Esophagus mucosa (tissue), 1 donor: ENCODE measurements at places on chromosomes 7 and 10. TPM values are rescaled to one million over a fixed set of nuclear protein-coding genes. Genes with fewer than 3 reads are reported as not detected.

DNA sequence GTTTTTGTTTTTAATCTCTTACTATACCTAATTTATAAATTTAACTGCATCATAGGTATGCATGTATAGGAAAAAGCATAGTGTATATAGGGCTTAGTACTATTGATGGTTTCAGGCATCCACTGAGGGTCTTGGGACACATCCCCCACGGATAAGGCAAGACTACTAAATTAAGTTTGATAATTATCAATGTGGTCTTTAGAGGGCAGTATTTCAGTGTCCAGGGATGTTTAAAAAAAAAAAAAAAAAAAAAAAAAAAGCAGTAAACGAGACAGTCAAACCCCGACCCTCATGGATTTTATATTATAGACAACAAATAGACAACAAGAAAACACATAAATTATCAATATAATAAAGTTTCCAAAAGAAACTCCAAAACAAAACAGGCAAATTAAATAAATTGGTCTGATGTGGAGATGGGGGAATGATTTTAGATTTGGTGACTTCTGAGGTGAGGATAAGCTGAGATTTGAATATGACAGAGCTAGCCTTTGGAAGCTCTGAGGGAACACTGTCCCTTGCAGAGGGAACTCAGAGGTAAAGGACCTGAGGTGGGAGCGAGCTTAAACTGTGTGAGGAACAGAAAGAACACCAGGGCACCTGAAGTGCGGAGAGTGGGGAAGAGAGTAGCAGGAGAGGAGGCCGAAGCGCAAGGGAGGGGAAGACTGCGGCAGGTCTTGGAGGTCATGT, 14.8 kb downstream of the ACSM6 start:
- ATAC-seq: no peak

GRCh38 chr10:778626-779330, 89.3 kb upstream of the DIP2C start:
- no peak for ATAC-seq

- ATAC-seq: no peak
These were observed 192.2 kb downstream of the NXPH1 start for GRCh38 chr7:8625612-8626011.

Gene HGF
- 0.76 TPM for total RNA-seq

DNA sequence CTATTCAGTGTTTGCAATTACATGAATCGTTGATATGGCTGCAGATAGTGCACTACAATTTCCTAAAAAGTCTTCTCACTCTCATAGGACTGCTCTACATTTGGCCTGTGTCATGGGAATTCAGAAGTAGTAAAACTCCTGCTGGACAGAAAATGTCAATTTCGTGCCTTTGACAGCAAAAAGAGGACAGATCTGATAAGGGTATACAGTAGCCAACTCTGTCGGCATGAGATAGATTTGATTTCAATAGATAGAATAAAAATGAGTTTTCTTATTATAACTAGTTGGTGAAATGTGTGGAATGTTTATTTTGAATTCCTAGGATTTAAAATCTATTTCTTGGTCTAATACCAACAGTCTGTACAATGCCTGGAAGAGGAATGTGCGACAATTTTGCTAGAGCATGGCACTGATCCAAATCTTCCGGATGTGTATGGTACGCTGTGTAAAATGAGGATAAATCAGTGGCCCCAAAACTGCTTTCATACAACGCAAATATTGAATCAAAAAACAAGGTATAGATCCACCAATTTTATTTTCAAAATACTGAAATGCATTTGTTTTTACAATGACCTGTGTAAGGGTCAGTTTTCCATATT, 133.5 kb upstream of the CDK13 start:
- no peak for ATAC-seq

GRCh38 chr10:44864637-44865288, 46.4 kb upstream of the TMEM72 start:
- ATAC-seq: peak; percentile 98

DNA sequence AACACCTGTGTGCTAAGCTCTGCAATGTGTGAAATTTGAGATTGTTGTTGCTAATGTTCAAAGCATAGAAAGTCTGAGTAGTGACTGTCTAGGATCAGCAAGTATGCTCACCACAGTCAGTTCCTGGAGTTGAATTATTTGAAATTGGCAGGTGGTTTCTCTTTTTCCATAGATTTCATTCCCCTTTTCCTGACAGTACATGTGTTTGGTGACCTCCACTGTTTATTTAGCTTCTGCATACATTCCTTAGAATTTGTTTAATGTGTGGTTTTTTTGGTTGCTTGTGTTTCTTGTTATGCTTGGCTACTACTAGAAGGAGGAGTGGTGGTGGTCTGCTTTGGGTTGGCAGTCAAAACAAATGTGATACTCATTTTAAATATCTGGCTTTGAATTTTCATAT, 52.3 kb downstream of the FOXP2 start:
- ATAC-seq: no peak

- no peak for ATAC-seq
These were observed 159.3 kb downstream of the BMPER start for GRCh38 chr7:34064519-34065158.

GRCh38 chr10:35640474-35640873, 1.6 kb downstream of the FZD8 start:
- peak; percentile 30 for ATAC-seq

- no peak for ATAC-seq
These were observed 40.1 kb downstream of the TSPAN12 start for GRCh38 chr7:120817851-120818250.

Gene CSGALNACT2
- 4.9 TPM for total RNA-seq

Gene INHBA
- total RNA-seq: 0.84 TPM

DNA sequence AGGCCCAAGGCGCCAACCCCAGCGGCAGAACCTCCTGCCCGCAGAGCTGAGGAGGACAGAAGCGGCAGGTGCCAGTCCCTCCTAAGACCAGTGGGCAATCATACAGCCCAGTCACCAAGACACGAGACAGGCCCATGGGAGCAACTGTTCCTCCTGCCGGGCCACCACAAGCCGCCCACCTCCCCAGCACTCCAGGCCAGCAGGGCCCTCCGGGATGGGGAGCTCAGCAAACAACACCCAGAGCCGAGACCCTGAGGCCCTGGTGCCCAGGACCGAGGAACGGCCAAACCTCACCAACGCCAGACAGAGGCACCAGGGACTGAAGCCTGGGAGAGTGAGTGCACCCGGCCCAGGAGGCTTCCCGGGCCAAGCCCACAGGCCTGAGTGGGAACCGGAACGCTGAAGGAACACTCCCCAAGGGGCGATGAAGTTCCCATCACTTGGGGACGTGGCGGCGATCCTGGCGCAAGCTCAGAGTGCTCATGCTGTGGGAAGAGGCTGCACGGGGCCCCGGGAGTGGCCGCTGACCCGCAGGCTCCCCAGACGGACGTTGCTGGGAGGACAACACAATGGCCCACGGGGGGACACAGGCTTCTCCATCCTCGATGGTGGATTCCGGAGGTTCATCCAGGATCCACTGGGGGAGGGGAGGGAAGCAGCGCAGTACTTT, 35.1 kb downstream of the GPER1 start:
- ATAC-seq: no peak

DNA sequence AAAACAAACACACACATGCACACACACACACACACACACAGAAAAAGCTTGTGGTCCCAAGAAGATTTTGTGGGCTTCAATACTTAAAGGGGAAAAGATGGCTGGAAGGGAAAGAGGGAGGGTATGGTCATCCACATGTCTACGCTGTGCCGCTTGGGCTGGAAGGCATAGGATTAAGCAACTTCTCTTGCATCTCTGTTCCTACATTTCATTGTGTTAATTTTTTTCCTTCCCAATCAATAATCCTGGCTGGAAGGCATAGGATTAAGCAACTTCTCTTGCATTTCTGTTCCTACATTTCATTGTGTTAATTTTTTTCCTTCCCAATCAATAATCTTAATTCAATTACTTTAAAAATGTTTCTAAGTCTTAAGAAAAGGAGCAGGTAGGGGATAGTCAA, 30.6 kb downstream of the C10orf120 start:
- ATAC-seq: no peak

Gene SKIDA1
- 0.44 TPM for total RNA-seq

DNA sequence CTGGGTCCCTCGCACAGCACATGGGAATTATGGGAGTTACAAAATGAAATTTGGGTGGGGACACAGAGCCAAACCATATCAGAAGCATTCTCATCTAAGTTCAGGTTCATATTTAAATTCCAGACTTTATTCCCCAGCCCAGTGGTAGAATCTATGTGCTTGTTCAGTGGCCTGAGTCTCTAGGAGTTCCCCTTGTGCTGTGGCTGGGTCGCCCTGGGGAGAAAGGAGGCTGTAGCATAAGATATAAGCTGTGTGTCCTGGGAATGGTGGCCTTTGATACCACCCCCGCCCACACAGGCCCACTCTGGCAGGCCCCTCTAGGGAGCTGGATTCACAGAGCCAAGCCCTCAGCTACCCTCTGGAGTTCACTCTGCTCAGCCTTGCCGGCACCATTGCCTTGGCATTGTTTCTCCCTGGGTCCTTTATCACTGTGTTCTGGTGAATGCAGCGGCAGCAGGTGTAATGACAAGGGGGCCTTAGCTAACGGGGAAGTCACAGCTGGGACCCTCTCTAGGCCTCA, 64.2 kb downstream of the MINDY4 start:
- ATAC-seq: no peak

- no peak for ATAC-seq
These were observed 56.4 kb upstream of the CCDC71L start for GRCh38 chr7:106717254-106717954.

- ATAC-seq: no peak
These were observed 26.7 kb upstream of the OTUD1 start for GRCh38 chr10:23412223-23412622.

DNA sequence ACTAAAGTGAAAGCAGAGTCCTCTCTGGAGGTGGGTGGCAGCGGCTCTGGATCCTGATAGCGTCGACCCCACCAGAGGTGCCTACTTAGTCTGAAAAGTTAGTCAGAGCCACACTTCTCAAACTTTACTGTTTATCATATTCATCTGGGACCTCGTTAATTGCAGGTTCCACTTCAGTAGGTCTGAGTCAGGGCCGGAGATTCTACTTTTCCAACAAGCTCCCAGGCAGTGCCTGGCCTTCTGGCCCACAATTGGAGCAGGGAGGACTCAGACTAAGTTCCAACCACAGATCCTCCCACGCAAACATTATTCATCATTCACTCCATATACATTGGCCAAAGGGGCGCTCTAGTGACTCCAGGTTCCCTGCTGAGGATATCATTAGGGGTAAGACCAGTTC, 78.1 kb downstream of the VSTM4 start:
- ATAC-seq: no peak

DNA sequence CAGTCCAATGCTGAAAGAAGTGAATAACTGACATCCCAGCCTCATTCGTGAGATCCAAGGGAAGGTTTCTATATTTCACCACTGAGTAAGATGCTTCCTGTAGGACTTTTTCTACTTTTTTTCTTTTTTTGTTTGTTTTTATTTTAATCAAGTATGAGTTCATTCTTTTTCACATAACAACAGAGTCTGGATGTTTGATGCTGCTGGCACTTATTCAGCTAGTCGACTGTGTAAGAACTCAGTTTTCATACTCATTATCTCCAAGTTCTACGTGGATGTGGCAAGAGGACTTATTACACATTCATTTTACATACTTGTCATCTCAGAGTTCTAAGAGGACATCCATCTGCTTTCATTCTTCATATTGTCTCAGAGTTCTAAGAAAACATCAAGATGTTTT, 86.9 kb downstream of the CPXM2 start:
- ATAC-seq: no peak

DNA sequence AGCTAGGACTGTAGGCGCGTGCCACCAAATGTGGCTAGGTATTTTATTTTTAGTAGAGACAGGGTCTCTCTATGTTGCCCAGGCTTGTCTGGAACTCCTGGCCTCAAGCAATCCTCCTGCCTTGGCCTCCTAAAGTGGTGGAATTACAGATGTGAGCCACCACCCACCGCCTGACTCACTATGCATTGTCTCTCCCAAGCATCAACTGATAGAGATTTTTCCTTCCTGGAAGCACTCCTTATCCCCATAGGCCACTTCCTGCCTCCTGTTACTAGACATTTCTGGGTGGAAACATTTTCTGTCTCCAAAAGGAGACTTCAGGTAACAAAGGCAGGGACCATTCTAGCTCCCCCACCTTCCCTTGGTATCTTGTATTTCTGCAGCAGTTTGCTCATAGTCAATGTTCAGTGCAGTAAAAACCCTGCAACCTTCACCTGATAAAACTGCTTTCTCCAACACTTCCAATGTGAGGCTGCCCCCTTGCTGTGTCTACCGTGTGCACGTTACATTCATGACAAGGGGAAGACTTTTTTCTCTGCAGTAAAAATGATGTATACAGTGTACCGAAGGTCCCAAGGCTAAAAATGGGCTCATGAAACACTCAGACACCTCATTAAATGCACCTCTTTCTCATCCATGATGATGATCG, 84.9 kb downstream of the NHLRC2 start:
- no peak for ATAC-seq

Gene SVOPL
- total RNA-seq: not detected

GRCh38 chr7:92366730-92367129, 80.6 kb upstream of the GATAD1 start:
- no peak for ATAC-seq

Gene LRRC4
- total RNA-seq: 16.7 TPM

Gene UNCX
- not detected for total RNA-seq

DNA sequence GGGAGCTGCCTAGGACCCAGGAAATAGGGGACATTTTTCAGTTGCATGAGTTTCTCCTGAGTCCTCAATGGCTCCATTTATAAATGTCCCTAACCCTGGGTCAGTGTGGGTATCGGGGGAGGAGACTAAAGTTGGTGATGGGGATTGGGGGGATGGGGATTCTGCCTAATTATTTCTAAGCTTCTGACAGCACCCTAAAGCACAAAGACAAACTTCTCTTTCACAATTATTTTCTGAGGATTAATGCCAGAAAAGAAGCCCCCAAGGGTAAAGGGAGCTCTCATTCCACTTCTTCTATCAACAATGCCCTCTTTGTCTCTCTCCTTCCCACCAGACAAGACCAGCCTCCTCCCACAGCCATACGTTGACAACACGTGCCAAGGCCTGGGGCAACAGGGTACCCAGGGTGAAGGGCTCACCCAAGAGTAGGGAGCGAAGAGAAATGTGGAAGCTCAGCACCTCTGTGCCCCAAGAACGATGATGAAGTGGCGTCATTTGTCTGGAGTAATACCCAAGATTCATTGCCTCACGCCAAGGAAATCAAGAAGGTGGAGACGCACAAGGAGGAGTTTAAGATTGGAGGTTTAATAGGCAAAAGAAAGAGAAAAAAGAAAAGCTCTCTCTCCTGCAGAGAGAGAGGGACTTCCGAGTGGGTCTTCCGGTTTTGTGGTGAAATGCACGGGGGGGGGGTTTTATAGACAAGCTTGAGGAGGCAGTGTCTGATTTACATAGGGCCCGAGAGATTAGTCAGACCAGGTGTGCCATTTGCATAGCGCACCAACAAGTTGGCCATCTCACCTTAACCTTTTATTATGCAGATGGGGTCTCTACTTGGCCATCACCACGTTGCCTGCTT, 14.4 kb upstream of the GJC3 start:
- ATAC-seq: no peak

- no peak for ATAC-seq
These were observed 586.5 kb downstream of the LRMDA start for GRCh38 chr10:76017733-76018433.

Gene BPGM
- 8.9 TPM for total RNA-seq
